Testis (tissue), 5 donors: ENCODE measurements at places on chromosomes 3 and 15. TPM values are rescaled to one million over a fixed set of nuclear protein-coding genes. Genes with fewer than 3 reads are reported as not detected.

Gene TRPC1
- 9.2 TPM for polyA plus RNA-seq

Gene IL16
- polyA plus RNA-seq = 13.1 TPM

Gene SLC15A2
- 11.8 TPM for polyA plus RNA-seq

Gene GRM2
- polyA plus RNA-seq = 10.7 TPM

Gene CCDC51
- polyA plus RNA-seq = 16.0 TPM

Gene SLITRK3
- 1.6 TPM for polyA plus RNA-seq

Gene AMOTL2
- polyA plus RNA-seq = 19.6 TPM

Gene NEK10
- 83.2 TPM for polyA plus RNA-seq

Gene UROC1
- polyA plus RNA-seq = 0.34 TPM

Gene ZNF35
- polyA plus RNA-seq = 20.3 TPM

Gene GCSAM
- polyA plus RNA-seq = 0.42 TPM

Gene RHOV
- polyA plus RNA-seq = 0.91 TPM

Gene P2RY14
- polyA plus RNA-seq = 0.79 TPM

Gene PTPN9
- polyA plus RNA-seq = 20.3 TPM

Gene CGNL1
- polyA plus RNA-seq = 21.0 TPM

Gene LDHAL6B
- polyA plus RNA-seq = 119 TPM

Gene FMN1
- polyA plus RNA-seq = 17.7 TPM

Gene CX3CR1
- 3.5 TPM for polyA plus RNA-seq

Gene ZCWPW2
- polyA plus RNA-seq = 9.5 TPM

Gene CYFIP1
- 50.9 TPM for polyA plus RNA-seq

Gene CSTA
- 2.8 TPM for polyA plus RNA-seq

Gene A4GNT
- polyA plus RNA-seq = not detected

Gene FETUB
- 2.4 TPM for polyA plus RNA-seq

Gene ENTPD3
- polyA plus RNA-seq = 0.57 TPM

Gene ATP8B4
- 2.5 TPM for polyA plus RNA-seq

Gene GPR176
- 23.1 TPM for polyA plus RNA-seq

Gene TRPM1
- polyA plus RNA-seq = 4.4 TPM

Gene NFKBIZ
- 5.4 TPM for polyA plus RNA-seq
